ENCODE measurements at places on chromosomes 3 and 15. TPM values are rescaled to one million over a fixed set of nuclear protein-coding genes. Genes with fewer than 3 reads are reported as not detected.

GRCh38 chr3:7280318-7280717, 419.4 kb downstream of the GRM7 start:
- no peak for DNase-seq

DNA sequence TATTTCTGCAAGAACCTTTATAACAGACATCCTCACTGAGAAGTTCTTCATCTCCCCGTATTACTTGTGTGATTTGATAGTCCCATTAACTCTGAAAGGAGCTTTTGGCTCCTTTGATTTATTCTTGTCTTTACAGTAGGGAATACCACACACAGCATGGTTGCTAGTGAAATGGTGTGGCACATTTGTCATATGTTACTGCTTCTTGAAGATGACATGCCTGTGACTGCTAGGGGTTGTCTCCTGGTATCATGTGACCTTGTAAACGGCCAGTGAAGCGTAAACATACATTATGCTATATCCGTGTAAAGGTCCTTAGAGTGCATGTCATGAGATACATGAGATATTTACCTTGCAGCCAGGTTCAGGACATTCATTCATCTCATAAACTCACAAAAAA, 197.9 kb downstream of the RYR3 start:
- DNase-seq = no peak

TMEM158 gene
- total RNA-seq = 0.38 TPM

- no peak for DNase-seq
Observed at GRCh38 chr15:61983081-61983480, 77.2 kb downstream of the VPS13C start.

RSL24D1 gene
- 38.4 TPM for total RNA-seq

DNA sequence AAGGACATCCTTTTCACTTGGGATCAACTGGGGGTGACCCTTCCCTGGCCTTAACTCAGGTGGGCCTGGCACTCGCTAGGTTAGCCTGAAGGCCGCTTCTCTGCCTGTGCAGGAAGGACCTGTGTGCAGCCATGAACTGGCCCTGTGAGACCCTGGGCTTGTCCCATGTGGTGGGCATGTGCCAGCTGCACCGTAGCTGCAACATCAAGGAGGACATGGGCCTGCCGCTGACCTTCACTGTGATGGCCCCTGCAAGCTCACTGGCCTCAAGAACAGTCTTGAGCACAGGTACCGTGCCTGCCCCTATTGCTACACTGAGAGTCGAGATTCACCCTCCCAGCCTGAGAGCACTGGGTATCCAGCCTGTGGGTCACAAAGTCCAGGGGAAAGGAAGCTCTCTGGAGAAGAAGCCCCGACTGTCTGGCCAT, 43.0 kb downstream of the SAXO2 start:
- no peak for DNase-seq

TRIM42 gene
- not detected for total RNA-seq

DNA sequence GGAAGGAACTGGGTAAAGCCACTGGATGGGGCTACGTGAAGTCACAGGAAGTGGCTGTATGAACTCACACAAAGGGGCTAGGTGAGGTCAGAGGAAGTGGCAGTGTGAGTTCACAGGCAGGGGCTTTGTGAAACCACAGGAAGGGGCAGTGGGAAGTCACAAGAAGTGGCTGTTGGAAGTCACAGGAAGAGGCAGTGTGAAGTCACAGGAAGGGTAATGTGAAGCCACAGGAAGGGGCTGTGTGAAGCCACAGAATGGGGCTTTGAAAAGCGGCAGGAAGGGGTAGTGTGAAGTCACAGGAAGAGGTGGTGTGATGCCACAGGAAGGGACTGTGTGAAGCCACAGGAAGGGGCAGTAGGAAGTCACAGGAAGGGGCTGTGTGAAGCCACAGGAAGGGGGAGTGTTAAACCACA, 34.6 kb downstream of the GASK1A start:
- DNase-seq = no peak

- no peak for DNase-seq
Observed at GRCh38 chr15:52879904-52880303, 89.8 kb upstream of the ONECUT1 start.

FOXL2 gene
- total RNA-seq = 0.11 TPM

- DNase-seq = no peak
Observed at GRCh38 chr3:44018926-44019325, 222.8 kb upstream of the TOPAZ1 start.

- no peak for DNase-seq
Observed at GRCh38 chr3:81980596-81981494, 219.4 kb upstream of the GBE1 start.

SCN5A gene
- total RNA-seq = 166 TPM

TYRO3 gene
- total RNA-seq = 3.6 TPM
